Body of pancreas (tissue), 4 donors: ENCODE measurements at places on chromosomes 12 and 14.

- H3K36me3 ChIP-seq, result no peaks in the 10 kb centered on the region
- H3K4me3 ChIP-seq, result no peak overlapping the region
- DNase-seq, result no peak
- H3K27ac ChIP-seq, result no peak overlapping the region
These were observed 2.6 kb upstream of the RASAL1 start for GRCh38 chr12:113137861-113138783.

- peaks cover 61% of the 10 kb centered on the region for H3K4me1 ChIP-seq
- H3K27me3 ChIP-seq, result peaks cover 22% of the 10 kb centered on the region
- H3K4me3 ChIP-seq, result no peak overlapping the region
- DNase-seq, result peak; percentile 54
These were observed 10.7 kb downstream of the STAC3 start for GRCh38 chr12:57240066-57240921.

- no peaks in the 10 kb centered on the region for H3K36me3 ChIP-seq
- H3K4me3 ChIP-seq, result no peak overlapping the region
- no peaks in the 10 kb centered on the region for H3K4me1 ChIP-seq
These were observed 31.7 kb downstream of the GRIP1 start for GRCh38 chr12:66647034-66647691.

- H3K27ac ChIP-seq, result no peak overlapping the region
- no peaks in the 10 kb centered on the region for H3K4me1 ChIP-seq
- no peak for DNase-seq
These were observed 18.0 kb upstream of the APPL2 start for GRCh38 chr12:105253866-105254513.

GRCh38 chr12:104870797-104871196 lies 87.3 kb downstream of the SLC41A2 start:
- H3K4me1 ChIP-seq, result peaks cover 12% of the 10 kb centered on the region
- no peaks in the 10 kb centered on the region for H3K36me3 ChIP-seq
- H3K4me3 ChIP-seq, result no peak overlapping the region
- no peaks in the 10 kb centered on the region for H3K27me3 ChIP-seq
- no peak overlapping the region for H3K27ac ChIP-seq
- no peak for DNase-seq

DNA sequence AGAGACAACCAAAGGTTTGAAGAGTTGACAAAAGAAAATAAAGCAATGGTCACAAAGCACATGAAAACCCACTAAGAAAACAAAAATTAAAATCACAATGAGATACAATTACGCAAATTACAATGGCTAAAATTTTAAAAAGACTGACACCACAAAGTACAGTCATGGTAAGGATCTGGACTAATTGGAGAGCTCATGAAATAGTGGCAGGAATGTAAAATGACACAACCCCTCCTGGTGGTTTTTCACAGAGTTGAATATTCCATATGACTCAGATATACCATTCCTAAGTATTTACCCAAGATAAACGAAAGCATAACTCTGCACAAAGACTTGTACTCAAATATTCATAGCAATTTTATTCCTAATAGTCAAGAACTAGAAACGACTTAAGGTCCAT lies 65.9 kb downstream of the NOVA1 start:
- DNase-seq, result no peak
- H3K36me3 ChIP-seq, result no peaks in the 10 kb centered on the region
- no peaks in the 10 kb centered on the region for H3K4me1 ChIP-seq
- no peaks in the 10 kb centered on the region for H3K27me3 ChIP-seq

DNA sequence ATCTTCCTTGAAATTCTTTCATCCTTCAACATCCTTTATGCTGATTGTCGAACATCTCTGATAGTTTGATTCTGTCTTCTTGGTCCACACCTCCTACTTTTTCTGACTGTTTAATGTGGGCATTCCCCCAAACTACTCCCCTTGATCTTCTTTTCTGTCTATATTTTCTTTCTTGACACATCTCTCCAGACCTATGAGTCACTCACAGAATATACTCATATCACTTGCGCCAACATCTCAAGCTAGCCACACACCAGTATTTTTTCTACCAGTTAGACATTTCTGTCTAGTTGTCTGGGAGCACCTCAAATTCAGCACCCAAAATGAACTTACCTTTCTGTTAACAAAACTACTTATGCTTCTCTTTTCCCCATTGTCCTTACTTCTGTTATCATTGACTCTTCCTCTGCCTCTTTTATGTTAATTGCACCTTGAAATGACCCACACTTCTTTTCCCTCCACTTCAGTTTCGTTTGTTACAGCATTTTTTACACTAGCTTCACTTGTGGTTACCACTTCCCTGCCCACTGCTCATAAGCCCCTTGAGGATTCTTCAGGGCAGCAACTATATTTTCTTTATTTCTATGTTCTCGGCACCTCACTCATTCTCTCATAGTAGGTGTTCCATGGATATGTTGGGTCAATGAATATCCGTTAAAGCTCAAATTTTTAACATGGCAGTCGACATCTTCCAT lies 33.5 kb downstream of the TSHR start:
- H3K36me3 ChIP-seq, result no peaks in the 10 kb centered on the region
- H3K4me3 ChIP-seq, result no peak overlapping the region
- no peak overlapping the region for H3K27ac ChIP-seq
- H3K4me1 ChIP-seq, result no peaks in the 10 kb centered on the region
- no peak for DNase-seq

DNA sequence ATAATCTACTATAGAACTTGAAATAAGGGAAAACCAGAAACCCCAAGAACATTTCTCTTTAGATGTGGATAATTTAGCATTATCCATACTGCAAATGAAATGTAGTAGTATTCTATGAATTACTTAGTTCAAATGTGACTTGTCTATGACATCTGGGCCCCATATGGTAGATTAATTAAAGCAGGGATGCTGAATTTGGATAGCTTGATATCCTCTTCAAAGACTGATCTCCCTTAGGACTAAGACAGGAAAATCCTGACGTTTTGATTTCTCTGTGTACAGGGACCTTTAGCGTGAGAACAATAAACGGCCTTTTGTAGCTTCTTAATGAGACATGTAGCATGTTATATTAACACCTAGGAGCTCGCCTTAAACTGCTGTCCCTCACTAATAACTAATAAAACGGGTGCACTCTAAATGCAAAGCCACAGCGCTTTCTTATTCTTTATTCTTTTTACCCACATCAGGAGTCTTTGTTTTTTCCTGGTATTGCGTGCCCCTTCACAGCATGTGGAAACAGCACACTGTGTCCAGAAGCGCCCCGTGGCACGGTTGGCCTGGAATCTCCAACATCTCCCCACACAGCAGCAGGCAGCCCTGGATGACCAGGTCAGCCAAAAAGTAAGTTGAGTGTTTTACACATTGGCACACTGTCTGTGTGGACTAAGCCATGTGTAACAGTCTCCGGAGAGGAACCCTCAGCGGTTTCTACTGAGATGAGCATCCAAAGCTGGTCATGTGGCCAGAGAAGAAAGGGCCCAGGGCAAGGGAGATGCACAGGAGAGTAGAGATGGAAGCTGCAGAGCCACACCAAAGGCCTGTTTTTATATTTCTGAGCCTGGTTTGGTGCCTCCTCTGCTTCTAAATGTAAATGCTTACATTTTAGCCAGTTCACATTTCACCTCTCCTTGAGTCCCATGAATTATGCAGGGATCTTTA lies 93.1 kb downstream of the SRGAP1 start:
- no peaks in the 10 kb centered on the region for H3K36me3 ChIP-seq
- no peak for DNase-seq
- no peaks in the 10 kb centered on the region for H3K27me3 ChIP-seq
- no peak overlapping the region for H3K4me3 ChIP-seq
- no peaks in the 10 kb centered on the region for H3K4me1 ChIP-seq

GRCh38 chr14:70640938-70641547 lies 673 bp upstream of the TTC9 start:
- H3K27ac ChIP-seq, result peak overlapping the region; percentile 11
- H3K27me3 ChIP-seq, result no peaks in the 10 kb centered on the region
- peaks cover 24% of the 10 kb centered on the region for H3K4me1 ChIP-seq
- no peaks in the 10 kb centered on the region for H3K36me3 ChIP-seq

GRCh38 chr14:67690011-67690410 lies 5.6 kb downstream of the RDH11 start:
- peaks cover 6% of the 10 kb centered on the region for H3K4me1 ChIP-seq
- H3K4me3 ChIP-seq, result no peak overlapping the region
- peaks cover 9% of the 10 kb centered on the region for H3K36me3 ChIP-seq
- no peak for DNase-seq
- H3K27ac ChIP-seq, result no peak overlapping the region

GRCh38 chr12:19572920-19573558 lies 133.7 kb downstream of the AEBP2 start:
- no peak overlapping the region for H3K4me3 ChIP-seq
- peaks cover 5% of the 10 kb centered on the region for H3K4me1 ChIP-seq
- H3K27me3 ChIP-seq, result no peaks in the 10 kb centered on the region
- no peaks in the 10 kb centered on the region for H3K36me3 ChIP-seq
- no peak overlapping the region for H3K27ac ChIP-seq
- peak; percentile 19 for DNase-seq

- no peaks in the 10 kb centered on the region for H3K27me3 ChIP-seq
- H3K4me3 ChIP-seq, result no peak overlapping the region
- H3K27ac ChIP-seq, result no peak overlapping the region
- DNase-seq, result no peak
- H3K36me3 ChIP-seq, result no peaks in the 10 kb centered on the region
These were observed 532.5 kb downstream of the VRK1 start for GRCh38 chr14:97329701-97330100.

DNA sequence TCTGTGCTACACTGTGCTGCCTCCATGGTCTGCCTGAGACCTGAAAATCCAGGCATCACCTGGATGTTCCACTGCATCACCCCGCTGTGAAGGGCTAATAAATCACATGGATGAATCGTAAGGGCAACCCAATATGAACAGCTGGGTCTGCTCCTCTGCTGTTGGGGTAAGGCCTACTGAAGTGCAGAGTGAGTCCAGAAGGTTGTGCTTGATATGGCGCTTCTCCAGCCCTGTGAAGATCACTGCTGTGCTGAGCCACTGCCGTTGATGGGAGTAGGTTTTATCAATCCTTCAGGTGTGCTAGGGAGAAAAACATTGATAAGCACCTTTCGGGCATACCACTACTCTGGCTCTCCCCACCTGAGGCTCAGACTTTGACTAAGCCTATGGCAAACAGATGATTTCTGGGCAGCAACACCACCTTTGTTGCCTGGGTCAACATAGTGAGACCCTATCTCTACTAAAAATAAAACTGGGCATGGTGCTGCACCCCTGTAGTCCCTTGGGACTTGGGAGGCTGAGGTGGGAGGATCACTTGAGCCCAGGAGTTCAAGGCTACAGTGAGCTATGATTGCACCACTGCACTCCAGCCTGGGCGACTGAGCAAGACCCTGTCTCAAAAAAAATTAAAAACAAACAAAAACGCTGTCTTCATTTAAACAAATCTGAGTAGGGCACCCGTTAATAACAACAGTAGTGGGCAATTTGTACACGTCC lies 1.7 kb downstream of the ACVRL1 start:
- no peaks in the 10 kb centered on the region for H3K27me3 ChIP-seq
- no peak overlapping the region for H3K4me3 ChIP-seq
- H3K27ac ChIP-seq, result no peak overlapping the region
- no peak for DNase-seq
- no peaks in the 10 kb centered on the region for H3K36me3 ChIP-seq

GRCh38 chr12:41709463-41710285 lies 435.0 kb downstream of the GXYLT1 start:
- H3K4me3 ChIP-seq, result no peak overlapping the region
- H3K36me3 ChIP-seq, result no peaks in the 10 kb centered on the region
- H3K4me1 ChIP-seq, result no peaks in the 10 kb centered on the region
- no peak for DNase-seq
- H3K27me3 ChIP-seq, result no peaks in the 10 kb centered on the region
- no peak overlapping the region for H3K27ac ChIP-seq

GRCh38 chr12:105492591-105493545 lies 162.4 kb downstream of the C12orf75 start:
- H3K4me3 ChIP-seq, result no peak overlapping the region
- no peak for DNase-seq
- no peaks in the 10 kb centered on the region for H3K4me1 ChIP-seq
- no peaks in the 10 kb centered on the region for H3K27me3 ChIP-seq
- H3K27ac ChIP-seq, result no peak overlapping the region

GRCh38 chr12:89556976-89557375 lies 31.1 kb upstream of the POC1B start:
- no peak overlapping the region for H3K27ac ChIP-seq
- no peak for DNase-seq
- no peaks in the 10 kb centered on the region for H3K27me3 ChIP-seq
- H3K4me3 ChIP-seq, result no peak overlapping the region

DNA sequence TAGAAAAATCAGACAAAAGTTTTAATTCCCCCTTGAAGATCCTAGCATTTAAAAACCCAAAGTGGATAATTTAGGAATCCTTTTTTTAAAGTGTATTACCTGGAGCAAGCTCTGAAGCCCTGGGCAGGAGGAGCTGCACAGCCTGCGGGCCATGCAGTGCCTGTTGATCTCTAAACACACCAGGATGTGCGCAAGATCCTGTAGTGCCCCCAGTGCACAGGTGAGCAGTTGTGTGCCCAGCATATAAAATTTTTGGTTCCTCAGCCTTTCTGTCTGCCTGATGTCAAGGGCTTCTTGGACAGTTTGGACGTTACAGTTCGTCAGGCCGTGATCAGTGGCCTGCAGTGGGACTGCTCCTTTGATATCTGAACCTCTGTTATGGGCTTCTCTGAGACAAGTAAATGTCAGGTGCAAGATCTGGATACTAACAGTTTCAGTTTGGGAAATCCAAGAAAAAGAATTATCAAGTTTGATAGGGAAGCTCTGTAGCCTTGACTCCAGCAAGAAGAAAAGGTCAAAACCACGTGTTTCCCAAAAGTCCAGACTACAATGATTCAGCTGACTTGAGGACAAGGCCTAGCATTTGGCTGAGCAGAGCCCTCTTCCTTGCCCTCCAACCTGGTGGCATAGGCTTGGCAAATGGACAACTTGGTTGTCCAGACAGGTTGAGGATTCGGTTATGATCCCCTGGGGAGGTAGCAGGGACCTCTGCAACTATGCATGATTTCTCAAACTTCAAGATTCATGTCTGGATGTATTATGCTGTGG lies 1.0 kb downstream of the ATXN7L3B start:
- peaks cover 42% of the 10 kb centered on the region for H3K4me1 ChIP-seq
- H3K27me3 ChIP-seq, result no peaks in the 10 kb centered on the region

DNA sequence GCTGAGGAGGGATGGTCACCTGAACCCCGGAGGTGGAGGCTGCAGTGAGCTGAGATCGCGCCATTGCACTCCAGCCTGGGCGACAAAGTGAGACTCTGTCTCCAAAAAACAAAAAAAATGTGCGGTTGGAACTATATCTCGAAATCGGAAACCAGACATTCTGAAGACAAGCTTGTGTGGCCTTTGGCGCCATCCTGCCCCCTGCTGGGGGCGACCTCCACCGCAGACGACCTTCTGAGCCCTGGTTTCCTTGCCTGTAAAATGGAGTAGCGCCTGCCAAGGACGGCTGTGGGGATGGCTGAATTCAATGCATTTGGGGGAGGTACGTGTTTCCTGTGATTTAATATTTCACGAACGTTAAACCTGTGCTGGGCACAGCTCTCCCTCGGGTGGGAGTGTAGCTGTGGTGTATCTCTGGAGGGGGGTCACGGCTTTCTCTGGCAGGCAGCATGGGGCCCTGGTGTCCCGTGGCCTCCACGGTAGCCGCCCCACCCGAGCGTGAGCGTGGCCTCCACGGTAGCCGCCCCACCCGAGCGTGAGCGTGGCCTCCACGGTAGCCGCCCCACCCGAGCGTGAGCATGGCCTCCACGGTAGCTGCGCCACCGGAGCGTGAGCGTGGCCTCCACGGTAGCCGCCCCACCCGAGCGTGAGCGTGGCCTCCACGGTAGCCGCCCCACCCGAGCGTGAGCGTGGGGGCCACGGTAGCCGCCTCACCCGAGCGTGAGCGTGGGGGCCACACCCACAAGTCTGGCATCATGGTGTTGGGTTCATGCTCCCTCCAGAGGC lies 55.3 kb downstream of the LRCOL1 start:
- H3K27ac ChIP-seq, result no peak overlapping the region
- no peak overlapping the region for H3K4me3 ChIP-seq
- DNase-seq, result no peak
- peaks cover 11% of the 10 kb centered on the region for H3K4me1 ChIP-seq
- H3K36me3 ChIP-seq, result no peaks in the 10 kb centered on the region
